AG09309 (cell line): ENCODE measurements at places on chromosomes 7 and 10.

- no peak for DNase-seq
Measured at GRCh38 chr7:3326246-3326645, 25.2 kb downstream of the SDK1 start.

DNA sequence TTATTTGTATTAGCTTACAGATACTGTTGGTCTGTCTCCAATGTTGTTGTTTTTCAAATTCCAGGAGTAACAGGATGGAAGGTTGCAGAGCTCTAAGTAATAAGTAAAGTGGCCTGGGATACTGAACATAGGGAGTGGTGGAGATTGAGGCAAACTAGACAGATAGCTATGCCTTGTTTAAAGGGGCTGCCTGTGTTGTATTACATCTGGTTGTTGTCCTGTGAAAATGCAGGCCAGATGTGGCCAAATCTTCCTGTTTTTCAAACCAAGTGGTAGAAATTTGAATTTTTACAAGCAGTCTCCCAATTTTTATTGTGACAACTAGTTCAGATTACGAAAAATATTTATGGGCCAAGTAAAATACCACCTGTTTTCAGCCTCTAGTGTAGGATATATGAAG is 33.5 kb downstream of the BICC1 start:
- DNase-seq, result no peak

- DNase-seq, result peak; percentile 84
Measured at GRCh38 chr7:90579181-90579688, 16.9 kb upstream of the CDK14 start.

DNA sequence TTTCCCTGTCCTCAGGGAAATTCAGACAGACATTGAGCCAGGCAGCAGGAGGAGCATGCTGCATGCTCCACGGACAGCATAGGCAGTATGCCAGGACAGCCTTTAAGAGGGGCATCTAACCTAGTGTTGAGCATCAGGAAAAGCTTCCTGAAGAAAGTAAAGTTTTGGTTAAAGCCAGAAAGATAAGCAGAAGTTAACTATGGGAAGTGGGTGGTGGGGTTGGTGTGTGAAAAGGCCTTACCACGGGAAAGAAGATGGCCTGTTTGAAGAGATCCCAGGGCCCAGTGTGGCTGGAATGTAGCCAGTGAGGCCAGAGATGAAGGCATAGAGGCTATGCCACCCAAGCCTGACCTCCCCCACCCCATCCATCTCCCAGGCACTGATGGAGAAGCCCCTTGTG is 102.4 kb upstream of the PLXNA4 start:
- DNase-seq, result no peak
